Hematopoietic multipotent progenitor cell treated with erythropoietin and hydrocortisone succinate and interleukin-3 and kit ligand, for 15 days (in vitro differentiated cells): ENCODE measurements at places on chromosomes 16 and 17.

- DNase-seq: peak; percentile 86
Measured at GRCh38 chr17:49997773-49998703, 3.0 kb upstream of the DLX3 start.

DNA sequence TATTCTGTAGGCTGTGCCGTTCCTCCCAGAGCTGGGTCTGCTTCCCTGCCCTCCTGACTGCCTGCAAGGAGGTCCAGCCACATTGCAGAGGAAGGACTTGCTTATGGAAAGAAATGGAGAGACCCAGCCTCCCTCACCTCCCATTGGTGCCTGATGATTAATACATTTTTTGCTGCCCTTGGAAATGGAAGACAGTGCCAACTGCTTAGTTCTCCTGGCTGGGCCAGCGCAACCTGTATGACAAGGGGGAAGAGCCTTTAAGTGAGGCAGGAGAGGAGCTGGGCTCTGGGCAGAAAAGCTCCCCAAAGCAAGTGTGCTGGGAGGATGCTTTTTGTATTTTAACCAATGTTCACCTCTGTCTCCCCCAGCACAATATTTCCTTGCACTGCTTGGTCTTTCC lies 238.5 kb downstream of the SOX9 start:
- no peak for DNase-seq

GRCh38 chr17:66290101-66290722 lies 12.2 kb upstream of the PRKCA start:
- no peak for DNase-seq

- DNase-seq: no peak
Measured at GRCh38 chr17:80208050-80208449, 12.1 kb downstream of the SGSH start.

DNA sequence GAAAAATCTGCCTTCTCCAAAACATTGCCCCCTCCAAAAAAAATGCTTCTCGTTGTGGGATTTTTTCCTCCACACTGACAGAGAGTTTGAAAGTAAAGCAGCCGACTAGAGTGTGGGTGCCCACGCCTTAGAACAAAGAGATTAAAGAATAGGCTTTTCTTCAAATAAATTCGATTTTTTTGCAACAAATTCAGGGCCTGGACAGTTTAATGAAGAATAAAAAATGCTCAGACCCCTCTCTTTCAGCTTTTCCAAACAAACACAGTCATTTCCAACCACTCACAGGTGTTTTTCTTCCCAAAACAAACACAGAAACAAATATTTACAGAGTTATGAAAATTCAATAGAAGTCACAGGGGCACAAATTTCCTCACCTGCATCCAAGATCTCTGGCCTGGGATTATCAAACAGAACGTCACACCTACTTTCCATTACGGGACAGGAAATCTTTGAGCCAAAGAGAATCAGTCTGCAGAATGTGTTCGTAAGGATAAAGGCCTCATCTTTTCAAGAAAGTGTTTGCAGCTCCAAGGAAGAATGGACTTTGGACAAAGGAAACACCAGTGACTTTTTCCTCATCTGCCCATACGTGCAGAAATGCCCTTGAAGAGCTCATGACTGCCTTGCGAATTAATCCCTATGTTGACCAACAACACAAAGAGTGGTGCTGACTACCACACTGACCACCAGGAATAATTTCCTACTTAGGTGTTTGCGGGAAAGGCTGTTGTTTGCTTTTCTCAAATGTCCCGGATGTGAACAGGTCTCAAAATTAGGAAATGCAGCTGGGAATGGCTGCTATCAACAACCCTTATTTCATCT lies 31.3 kb upstream of the TOX3 start:
- no peak for DNase-seq

DNA sequence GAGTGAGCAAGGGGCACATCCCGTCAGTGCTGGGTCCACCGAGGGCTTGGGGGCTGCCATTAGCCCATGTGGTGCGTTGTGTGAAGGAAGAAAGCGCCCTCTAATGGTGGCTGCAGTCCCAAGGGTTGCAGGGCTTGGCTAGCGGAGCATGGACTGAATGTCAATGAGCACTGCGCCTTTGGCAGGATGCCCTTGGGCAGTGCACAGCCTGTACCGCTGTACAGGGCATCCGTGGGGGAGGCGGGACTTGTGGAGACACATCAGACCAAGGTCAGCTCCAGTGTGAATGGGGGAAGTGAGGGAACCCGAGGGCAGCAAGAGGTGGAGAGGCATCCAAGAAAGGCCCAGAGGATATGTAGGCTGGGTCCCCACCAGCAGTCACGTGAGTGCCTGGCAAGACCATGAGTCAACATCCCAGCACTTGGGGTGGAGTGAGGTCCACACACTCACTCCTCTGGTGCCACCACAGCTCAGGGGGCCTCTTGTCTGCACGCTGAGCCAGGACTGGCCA lies 75.5 kb upstream of the MED9 start:
- DNase-seq: peak; percentile 34

GRCh38 chr16:50555952-50556673 lies 7.9 kb downstream of the NKD1 start:
- DNase-seq: no peak

DNA sequence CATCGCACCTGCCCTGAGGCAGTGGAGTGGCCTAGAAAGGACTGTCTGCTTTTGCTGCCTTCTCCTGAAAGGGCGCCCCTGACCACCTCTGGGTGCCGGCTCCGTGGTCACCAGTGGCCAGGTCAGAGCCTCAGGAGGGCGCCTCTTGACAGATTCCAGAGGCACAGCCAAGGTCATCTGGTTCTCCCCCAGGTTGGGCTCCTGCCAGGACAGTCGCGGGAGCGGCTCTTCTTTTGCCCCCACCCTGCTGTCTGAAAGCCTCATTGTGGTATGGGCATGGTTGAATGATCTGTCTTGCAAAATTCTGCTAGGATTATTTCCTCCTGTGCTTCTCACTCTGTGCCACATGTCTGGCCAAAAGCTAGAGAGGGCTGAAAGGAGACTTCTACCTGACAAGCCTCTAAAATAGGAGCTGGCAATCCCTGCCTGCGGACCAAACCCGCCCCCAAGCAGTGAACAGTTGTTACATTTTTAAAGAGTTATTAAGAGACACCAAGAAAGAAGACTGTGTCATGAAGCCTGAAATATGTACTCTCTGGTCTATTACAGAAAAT lies 82.8 kb downstream of the SNX29 start:
- no peak for DNase-seq

- DNase-seq: no peak
Measured at GRCh38 chr17:46756081-46756735, 62.3 kb downstream of the WNT3 start.
